ENCODE measurements at places on chromosomes 12 and 14.

- no peak for DNase-seq
Measured at GRCh38 chr14:102927878-102928411, 5.5 kb downstream of the AMN start.

GRCh38 chr12:106984588-106985137 lies 2.3 kb downstream of the MTERF2 start:
- no peak for DNase-seq

GRCh38 chr12:19120795-19121194 lies 8.7 kb upstream of the PLEKHA5 start:
- no peak for DNase-seq

- DNase-seq = no peak
Measured at GRCh38 chr12:56722832-56723231, 2.3 kb downstream of the NACA start.

DNA sequence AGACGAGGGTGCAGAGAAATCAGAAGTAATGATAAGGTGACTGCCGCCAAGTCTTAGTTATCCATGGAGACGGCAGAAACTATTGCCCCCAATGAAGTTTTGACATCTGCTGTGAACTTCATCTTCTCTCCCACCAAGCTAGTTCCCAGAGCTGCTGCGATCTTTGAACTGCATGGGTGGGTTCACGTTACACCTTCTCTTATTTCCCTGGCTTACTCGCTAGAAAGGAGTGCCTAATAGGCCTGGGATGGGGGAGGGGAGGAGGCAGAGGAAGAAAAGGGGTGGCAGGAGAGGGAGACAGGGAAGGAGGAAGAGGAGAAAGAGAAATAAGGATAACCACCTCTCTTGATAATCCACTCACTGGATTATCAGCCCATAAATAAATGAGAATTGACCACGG lies 157.1 kb downstream of the NTF3 start:
- no peak for DNase-seq

- DNase-seq = no peak
Measured at GRCh38 chr14:37932481-37932880, 275.2 kb upstream of the SSTR1 start.

DNA sequence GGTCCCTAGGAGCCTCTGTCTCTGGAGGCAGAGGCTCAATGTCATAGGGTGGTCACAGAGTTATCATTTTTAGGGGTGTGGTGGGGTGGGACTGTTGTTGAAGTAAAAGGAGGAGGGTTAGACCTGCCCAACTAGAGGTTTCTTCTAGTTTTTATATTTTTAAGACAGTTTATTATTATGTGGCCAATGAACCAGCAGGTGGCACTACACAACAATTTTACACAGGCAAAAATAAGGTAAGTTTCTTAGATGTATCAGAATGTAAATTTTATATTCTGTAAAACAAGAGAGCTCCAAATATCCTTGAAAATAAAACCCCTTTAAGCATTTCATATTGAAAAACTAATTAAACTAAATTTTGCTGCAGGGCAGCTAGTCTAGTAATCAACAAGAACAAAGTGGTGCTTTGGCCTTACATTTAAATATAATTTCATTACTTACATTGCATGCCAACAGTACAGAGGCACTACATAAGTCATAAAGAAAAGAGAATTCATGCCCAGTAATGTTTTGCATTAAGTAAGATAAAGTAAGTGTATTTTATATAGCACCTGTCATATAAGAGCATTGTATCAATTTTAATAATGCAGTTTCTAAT lies 22.2 kb upstream of the OVCH1 start:
- DNase-seq = peak; percentile 45

- peak; percentile 17 for DNase-seq
Measured at GRCh38 chr14:95413289-95414215, 93.8 kb upstream of the CLMN start.

DNA sequence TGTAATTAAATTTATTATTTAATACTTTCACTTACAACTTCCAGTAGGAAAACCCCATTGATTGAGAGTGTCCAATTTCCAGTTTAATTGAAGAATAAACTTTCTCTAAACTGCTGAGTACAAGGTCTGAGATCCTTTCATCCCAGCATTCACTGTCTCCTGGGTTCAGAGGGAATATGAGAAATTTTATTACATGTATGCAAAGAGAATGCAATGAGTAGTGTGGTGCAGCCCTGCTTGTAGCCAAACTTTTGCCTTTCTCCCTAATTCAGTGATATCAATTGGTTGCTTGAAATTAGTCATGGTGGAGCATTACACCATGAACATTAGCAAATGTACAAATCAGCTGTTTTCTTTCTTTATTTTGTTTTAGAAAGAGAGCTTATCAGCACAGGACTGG lies 780.6 kb upstream of the MDGA2 start:
- DNase-seq = no peak

DNA sequence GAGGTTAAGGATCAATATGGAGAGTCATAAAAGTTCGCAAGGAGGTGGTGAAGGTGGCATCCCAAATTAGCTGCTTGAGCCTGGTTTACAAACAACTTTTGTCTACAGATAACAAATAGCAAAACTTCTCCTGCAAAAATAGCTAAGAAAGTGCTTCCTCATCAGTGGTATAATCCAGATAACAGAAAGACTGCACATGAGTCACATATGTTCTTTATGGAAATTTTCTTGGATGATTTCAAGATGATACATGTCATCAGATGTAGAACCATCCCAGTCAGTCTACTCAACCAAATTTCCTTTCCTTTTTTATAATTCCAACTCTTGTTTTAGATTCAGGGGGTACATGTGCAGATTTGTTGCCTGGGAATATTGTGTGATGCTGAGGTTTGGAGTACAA lies 133.0 kb downstream of the BTG1 start:
- DNase-seq = no peak

DNA sequence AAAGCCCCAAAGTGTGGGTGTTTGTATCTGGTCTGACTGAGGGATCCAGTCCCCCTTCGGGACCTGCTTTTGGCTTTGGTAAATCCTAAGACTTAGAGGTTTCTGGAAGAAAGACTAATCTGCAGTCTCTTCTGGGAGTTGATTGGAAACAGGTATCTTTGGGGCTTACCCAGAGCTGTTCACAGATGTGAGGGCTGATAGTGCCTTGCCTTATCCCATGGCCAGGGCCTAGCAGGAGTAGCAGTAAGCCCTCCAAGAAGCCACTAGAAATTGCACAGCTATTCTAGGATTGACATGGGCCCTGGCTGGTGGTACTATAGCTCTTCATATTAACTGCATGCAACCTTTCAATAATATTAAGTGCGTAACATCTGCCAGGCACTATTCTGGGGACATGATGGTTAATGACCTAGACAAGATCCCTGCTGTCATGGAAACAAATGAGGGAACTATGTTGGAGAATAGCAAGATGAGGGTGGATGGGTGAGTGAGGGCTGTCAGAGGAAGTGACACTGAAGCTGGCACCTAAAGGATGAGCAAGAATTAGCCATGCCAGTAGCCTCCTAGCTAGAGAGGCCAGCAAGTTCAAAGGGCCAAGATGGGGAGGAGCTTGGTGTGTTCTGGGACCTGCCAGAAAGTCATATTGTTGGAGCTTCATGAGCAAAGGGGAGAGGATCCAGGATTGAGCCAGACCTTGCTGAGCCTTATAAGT lies 71.7 kb downstream of the CRADD start:
- DNase-seq = no peak

- DNase-seq = no peak
Measured at GRCh38 chr14:89030921-89031320, 206.5 kb downstream of the TTC8 start.

DNA sequence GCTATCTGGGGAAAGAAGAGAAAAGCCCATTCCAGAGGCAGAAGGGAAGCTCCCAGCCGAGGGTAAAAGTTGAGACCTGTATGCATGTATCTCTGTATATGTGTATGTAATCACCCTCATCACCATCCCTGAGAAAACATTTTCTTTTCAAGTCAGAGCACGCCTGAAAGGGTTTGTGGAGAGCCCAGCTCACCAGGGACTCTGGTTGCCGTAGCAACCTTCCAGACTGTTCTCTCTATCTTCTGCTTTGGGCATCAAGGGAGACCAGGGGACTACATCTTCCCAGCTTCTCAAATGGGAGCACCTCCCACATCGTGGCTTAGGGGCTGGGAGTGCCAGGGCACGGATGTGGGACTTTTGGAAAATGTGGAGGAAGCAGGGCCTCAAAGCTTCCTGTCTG lies 93.5 kb downstream of the GALNT8 start:
- no peak for DNase-seq

GRCh38 chr14:68712703-68713370 lies 80.0 kb downstream of the ZFP36L1 start:
- DNase-seq = no peak

GRCh38 chr14:86038387-86039042 lies 508.6 kb downstream of the FLRT2 start:
- DNase-seq = peak; percentile 59

DNA sequence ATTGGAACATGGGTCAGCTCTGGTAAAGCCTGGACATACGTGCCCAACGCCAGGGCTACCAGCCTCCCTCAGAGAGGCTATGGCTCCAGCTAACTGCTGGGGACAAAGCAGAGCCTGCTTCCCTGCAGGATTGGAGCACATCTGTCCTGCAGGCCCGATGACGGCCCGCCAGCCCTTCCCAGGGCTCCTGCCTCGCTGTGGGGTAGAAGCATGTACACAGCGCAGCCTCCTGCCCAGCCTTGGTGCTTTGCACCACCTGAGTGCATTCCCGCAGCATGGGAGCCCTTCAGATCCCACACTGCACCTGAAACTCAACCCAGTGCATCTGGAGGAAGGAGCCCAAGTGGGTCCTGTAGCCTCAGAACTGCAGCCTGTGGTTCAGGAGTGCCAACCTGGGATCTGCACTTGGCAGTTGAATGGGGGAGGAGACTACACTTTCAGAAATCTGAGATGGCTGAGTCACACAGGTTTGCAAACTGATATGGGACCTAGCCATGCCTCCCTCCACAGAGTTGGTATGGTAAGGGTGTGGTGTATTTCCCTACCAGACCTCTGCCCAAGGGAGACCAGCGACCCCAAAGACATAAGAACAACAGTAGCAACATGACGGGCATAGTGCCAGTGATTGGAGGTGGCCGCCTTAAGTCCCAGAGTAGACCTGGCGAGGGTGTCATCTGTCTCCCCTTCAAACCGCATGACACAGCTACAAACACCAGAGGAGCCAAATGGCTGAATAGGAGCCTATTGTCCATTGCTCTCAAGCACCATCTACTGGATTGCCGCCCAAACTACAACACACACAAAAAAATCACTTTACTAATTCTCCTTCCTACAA lies 273.9 kb upstream of the MIS18BP1 start:
- peak; percentile 0 for DNase-seq

- no peak for DNase-seq
Measured at GRCh38 chr14:104382361-104383087, 197.0 kb upstream of the C14orf180 start.

DNA sequence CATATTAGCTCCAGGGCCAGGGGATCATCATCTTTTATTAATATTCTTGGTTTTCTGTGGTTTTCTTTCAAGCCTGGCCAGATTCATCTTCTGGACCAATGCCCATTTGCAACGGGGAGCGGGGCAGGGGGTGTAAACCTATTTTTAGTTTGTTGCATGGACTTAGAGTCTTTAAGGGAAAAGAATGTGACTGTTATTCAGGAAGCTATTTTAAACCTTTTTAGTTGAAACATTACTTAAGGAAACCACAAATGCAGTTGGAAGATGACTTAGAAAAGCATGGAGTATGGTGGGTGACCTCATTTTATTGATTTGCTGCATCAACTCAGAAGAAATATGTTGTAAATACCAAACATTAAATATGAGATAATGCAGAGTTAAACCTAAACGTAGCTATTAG lies 368.4 kb upstream of the E2F7 start:
- DNase-seq = peak; percentile 94

GRCh38 chr12:133227281-133227852 lies 8.3 kb downstream of the ANHX start:
- DNase-seq = no peak

- DNase-seq = no peak
Measured at GRCh38 chr12:4450551-4451112, 5.0 kb upstream of the FGF6 start.

GRCh38 chr14:33676135-33676566 lies 274.7 kb downstream of the EGLN3 start:
- peak; percentile 67 for DNase-seq

DNA sequence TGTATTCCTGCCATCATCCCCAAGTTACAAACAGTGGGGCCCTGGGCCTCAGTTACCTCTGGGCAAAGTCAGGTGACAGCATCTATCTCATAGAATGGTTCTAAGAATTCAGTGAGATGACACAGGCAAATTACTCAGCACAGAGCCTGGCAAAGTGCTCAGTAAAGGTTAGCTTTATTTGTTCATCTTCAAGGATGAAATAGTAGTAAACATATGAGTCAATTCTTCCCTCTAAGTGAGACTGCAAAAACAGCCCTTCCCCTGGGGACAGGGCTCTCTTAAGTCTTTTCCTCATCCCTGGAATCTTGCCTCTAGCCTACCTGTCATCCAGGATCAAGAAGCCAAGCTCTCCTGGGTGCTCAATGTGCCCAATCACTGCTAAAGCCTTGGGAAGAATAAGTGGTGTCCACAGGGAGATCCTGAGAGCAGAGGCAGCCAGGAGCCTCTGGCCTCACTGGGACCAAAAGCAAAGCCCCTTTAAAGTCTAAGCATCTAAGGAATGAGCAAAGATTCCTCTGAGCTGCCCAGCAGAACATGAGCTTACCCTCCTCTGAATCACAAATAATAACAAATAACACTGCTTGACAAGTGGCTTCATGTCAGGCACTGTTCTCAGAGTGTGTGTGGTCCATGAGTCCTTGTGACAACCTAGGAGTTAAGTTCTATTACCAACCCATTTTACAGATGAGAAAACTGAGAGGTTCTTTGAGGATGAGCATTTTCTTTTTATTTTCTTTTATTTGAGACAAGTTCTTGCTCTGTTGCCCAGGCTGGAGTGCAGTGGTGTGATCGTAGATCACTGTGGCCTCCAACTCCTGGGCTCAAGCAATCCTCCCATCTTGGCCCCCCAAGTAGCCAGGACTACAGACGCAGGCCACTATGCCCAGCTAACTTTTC lies 12.1 kb downstream of the NUAK1 start:
- peak; percentile 43 for DNase-seq

DNA sequence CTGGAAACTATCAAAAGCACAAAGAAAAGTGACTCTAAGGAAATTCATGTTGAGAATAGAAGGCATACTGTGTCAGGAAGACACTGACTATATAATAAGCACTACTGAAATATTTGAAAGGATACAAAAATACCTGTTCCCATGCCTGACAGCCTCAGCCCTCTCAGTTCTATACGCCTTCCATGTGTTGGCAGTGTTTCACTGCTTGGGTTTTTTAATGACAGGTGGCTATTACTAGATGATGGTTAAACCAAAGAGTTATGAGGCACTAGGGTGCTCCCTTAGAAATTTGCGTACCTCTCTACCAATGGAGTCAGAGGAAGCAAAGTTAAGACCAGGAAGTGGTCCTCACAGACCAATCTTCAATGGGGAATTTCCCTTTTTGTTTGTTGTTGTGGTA lies 25.6 kb upstream of the SLC5A8 start:
- DNase-seq = no peak

DNA sequence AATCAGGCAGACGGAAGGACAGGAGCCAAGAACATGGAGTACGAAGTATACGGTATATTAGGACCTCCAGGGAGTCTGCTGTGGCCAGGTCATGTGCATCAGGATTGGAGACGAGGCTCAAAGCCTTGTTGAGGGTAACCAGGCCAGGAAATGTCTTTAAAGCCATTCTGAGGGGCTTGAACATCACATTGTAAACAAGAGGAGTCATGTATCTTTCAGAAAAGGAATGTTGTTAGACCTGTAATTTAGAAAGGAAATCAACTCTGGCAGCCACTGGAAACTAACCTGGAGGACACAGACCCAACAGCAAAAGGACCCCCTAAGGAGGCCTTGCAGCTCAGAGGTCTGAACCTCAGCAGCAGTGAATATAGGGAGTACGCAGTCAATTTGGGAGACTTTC lies 7.5 kb downstream of the MAP3K9 start:
- no peak for DNase-seq

Data from fibroblast of upper back skin (primary cell).